ENCODE measurements at places on chromosomes 2 and 18.

DNA sequence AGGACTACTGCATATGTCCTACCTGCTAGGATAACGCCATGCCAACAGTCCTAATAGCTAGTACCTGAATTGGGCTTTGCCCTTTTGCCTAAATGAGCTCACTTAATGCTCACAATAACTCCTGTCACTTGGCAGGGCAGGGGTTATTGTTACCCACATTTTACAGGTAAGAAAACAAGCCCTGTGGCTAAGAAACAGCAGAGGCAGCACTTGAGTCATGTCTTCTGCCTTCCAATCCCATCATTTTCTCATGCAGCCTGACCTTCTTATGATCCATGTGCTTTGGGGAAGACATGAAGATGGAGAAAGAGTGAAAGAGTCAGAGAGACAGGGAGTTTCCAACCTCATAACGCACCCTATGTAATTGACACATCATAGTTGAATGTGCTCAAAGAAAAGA, 33.6 kb upstream of the LPIN1 start:
- DNase-seq = no peak

DNA sequence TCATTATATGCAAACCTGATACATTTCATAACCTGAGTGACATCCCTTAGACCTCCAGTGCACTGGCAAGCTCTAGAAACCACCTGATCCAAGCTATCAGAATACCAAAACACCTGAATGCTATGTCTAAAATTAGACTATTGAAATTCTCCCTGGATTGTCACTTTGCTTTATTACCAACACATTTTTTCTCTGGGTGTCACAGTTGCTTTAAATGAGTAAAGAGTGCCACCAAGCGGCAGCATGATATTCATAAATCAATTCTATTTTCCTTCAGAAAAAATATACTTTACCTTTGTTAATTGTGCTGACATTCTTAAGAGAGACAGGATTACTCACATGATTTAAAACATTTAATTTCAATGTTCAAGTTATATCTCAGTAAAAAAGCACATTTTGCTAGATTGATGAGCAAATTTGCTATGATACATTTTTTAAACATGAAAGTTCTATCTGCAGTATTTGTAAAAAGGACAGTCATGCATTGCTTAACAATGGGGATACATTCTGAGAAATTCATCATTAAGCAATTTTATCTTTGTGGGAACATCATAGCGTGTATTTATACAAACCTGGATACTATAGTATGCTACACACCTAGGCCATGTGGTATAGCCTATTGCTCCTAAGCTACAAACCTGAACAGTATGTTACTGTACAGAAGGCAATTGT, 338.4 kb upstream of the SLC39A10 start:
- DNase-seq = peak; percentile 23

GRCh38 chr2:207487650-207488311, 42.0 kb upstream of the CREB1 start:
- no peak for DNase-seq

DNA sequence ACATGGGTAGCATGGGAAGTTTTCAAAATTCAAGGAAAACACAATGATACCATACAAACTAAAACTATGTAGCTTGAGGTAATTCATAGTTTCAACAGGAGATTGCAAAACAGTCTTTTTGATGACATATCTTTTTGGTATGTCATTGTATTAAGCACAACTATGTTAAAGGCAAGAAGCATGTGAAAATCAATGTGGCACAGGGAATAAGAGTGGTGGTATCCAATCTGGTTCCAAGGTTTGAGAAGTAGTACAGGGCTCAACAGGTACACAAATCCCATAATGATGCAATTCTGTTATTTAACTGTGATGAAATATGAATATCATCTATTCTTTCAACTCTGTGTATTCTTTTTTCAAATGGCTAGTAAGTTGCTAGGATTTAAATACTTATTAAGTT, 16.4 kb upstream of the DLX2 start:
- no peak for DNase-seq
